ENCODE measurements at places on chromosomes 5 and 9.
A peak's percentile ranks its signal among the peaks of the same experiment; 100 is the strongest.

DNA sequence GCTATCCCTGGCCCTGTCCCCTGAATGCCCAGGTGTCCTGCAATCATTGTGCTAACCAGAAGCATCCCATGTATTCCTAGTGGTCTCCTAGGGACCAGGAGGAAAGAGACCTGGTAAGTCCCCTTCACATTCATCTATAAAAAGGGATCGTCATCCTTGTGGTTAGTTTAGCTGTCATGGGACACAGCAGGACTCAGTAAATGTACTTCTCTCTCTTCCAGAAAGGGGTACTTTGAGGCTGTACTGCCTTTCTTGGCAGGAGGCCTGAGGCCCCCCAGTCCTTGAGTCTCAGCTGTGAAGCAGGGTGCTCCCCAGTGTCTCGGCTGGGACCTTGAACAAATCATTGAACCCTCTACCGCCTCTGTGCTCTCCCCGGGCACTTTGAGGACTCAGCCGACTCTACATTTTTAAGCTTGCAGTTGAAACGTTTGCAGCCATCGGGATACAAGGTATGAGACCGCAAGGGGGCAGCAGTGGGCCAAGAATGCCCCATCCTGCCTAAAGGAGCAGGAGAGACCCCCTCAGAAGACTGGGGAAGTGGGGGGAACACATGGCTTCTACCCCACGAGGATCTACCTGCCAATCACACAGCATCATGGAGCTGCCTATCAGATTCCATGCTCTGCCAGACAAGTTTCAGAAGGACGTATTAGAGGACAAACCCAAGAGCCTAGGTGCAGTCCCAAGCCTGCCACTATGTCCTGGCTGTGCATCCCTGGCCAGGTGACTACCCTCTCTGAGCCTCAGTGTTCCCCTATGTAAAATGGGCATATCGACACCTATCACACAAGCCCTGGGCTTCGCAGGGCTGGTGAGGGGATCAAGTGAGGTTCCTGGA is 2.4 kb upstream of the PHYKPL start:
- DNase-seq: peak; percentile 86

DNA sequence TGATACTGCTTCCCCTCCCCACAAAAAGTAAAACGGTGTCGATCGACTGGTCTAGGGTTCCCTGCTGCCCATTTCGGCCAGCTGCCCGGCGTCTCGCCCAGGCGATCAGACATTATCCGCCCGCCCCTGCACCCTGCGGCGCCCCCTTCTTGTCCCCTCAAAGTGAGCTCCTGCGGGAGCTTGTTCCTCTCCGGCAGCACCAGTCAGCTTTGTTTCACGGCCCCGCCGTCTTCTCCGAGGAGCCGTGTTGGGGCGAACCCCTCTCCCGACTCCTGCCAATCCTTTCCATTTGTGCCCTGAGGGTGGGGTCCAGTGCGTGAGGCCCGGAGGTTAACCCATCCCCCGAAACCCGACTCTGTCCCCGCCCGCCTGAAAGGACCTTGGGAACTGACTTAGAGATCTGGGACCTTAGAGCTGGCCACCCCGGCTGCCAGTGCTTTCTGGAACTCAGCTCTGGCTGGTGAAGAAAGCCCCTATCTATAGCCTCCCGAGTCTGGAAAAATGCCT is 518 bp downstream of the UBE2B start:
- DNase-seq: peak; percentile 45

DNA sequence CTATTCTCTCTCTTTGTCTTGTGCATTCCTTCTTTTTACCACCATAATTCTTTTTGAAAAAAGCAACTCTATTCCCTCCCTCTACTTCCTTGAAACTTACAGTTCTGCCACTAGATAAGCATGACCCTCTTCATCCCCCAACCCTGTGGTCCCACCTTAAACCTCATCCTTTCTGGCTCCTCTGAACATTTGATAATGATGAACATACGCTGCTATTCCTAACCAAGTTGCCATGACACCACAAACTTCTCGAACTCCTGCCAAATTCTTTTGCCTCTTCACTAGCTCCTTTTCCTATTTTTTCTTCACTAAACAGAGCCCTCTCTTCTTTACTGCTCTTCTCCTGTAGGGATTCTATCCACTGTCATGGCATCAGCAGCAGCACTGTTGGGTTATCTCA is 57.1 kb downstream of the MOCS2 start:
- DNase-seq: no peak

- DNase-seq: no peak
Observed at GRCh38 chr5:125976421-125977000, 446.7 kb upstream of the GRAMD2B start.

DNA sequence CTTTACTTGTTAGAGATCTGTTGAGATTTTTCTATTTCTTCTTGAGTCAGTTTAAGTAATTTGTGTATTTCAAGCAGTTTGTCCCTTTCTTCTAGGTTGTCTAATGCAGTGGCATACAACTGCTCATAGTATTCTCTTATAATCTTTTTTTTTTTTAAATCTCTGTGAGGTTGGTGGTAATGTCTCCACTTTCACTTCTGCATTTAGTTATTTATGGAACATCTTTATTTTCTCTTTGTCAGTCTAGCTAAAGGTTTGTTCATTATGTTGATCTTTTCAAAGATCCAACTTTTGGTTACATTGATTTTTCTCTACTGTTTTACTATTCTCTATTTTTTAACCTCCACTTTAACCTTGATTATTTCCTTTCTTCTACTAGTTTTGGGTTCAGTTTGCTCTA is 13.8 kb downstream of the FOXE1 start:
- DNase-seq: no peak

- no peak for DNase-seq
Observed at GRCh38 chr5:140189977-140190871, 15.2 kb downstream of the CYSTM1 start.

DNA sequence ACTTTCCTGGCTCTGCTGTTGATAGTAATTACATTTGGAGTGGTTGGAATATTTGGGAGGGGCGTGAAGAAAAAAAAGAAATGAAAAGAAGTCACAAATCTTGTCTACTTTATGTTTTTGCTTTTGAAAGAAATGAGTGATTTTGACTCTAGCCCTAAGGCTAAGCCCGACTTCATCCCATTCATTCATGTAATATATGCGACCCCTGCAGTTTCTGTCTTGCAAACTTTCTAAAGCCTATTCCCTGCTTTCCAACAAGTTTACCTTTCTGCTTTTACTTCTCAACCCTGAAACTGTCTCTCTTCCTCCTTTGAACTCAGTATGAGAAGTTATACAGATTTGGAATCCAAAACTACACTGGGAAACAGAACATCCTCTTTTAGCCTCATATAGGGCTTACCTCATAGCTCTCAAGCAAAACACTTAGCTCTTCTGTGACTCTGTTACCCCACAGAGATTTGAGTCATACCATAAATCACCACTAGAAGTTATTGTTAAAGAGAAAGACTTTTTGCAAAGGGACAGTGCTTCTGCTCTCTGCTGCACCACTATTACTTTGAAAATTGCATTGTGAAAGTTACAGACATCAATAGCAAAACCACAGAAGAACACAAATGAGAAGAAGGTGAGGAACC is 1.6 kb downstream of the CFAP95 start:
- DNase-seq: no peak

DNA sequence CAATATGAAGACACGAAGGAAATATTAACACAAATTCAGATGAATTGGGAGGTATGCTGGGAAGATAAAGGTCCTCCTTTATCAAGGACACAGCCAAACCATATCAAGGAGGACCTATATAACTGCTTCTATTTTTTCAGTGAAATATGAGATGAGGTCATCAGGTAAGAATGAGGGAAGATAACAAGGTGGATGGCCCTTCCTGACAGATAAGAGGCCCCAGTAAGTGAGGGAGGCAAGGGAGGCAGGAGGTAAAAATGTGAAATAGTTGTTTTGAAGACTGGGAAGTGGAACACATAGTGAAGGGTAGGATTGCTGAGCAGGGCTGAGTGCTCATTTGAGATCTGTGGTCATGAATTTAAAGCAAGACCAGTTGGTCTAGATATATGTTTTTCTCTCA is 60.0 kb upstream of the FOXE1 start:
- DNase-seq: no peak

GRCh38 chr5:140312067-140312790 is 9.3 kb upstream of the PFDN1 start:
- DNase-seq: no peak

Data from germinal center (tissue), 1 donor.